A549 treated with AZD2906 at 1 μM for 4 hours (cell line): ENCODE measurements at places on chromosomes 3 and 15. TPM values are rescaled to one million over a fixed set of nuclear protein-coding genes. Genes with fewer than 3 reads are reported as not detected.

The GUCA1C gene
- total RNA-seq = not detected in 5 replicates

The SLC22A13 gene
- 0.06 to 0.14 TPM (median 0.09 TPM) in 4 of 5 replicates, not detected in the other for total RNA-seq

The VPS8 gene
- total RNA-seq = 7.3 to 8.6 TPM (median 8.2 TPM) in 5 replicates

The TMEM212 gene
- total RNA-seq = not detected in 5 replicates

The SCN11A gene
- total RNA-seq = 0.01 to 0.02 TPM (median 0.01 TPM) in 3 of 5 replicates, not detected in the others

The IL5RA gene
- not detected in 5 replicates for total RNA-seq

The ALDH1L1 gene
- total RNA-seq = 0.18 to 0.36 TPM (median 0.23 TPM) in 5 replicates

The PPARG gene
- total RNA-seq = 36.7 to 41.7 TPM (median 39.5 TPM) in 5 replicates

The KNG1 gene
- total RNA-seq = 0.03 TPM in 3 of 5 replicates, not detected in the others

The GOLGA8M gene
- total RNA-seq = 0.07 to 0.11 TPM in 2 of 5 replicates, not detected in the others

The PDE8A gene
- 22.6 to 25.2 TPM (median 24.2 TPM) in 5 replicates for total RNA-seq

The MUSTN1 gene
- total RNA-seq = 0.21 TPM in 1 of 5 replicates, not detected in the others

The ST6GAL1 gene
- total RNA-seq = 2.4 to 4.7 TPM (median 4.0 TPM) in 5 replicates

The SGO1 gene
- total RNA-seq = 11.8 to 17.6 TPM (median 13.7 TPM) in 5 replicates

The TMC3 gene
- total RNA-seq = not detected in 5 replicates

The VIPR1 gene
- total RNA-seq = 2.0 to 2.5 TPM (median 2.1 TPM) in 5 replicates
